ENCODE measurements at places on chromosomes 6 and 20. TPM values are rescaled to one million over a fixed set of nuclear protein-coding genes. Genes with fewer than 3 reads are reported as not detected.

The KHDC1L gene
- total RNA-seq, result 1.2 TPM

The SYCP2L gene
- 5.7 TPM for total RNA-seq

The ISM1 gene
- 1.6 TPM for total RNA-seq

The FAM217A gene
- not detected for total RNA-seq

The PHF20 gene
- total RNA-seq, result 53.8 TPM

The GFRA4 gene
- total RNA-seq, result not detected

The TNFRSF6B gene
- not detected for total RNA-seq

The GNRH2 gene
- not detected for total RNA-seq

The RSPO3 gene
- total RNA-seq, result 36.7 TPM

The SNPH gene
- total RNA-seq, result 21.6 TPM

The GJA10 gene
- not detected for total RNA-seq

- DNase-seq, result no peak
Measured at GRCh38 chr20:51096582-51097267, 73.8 kb upstream of the KCNG1 start.

DNA sequence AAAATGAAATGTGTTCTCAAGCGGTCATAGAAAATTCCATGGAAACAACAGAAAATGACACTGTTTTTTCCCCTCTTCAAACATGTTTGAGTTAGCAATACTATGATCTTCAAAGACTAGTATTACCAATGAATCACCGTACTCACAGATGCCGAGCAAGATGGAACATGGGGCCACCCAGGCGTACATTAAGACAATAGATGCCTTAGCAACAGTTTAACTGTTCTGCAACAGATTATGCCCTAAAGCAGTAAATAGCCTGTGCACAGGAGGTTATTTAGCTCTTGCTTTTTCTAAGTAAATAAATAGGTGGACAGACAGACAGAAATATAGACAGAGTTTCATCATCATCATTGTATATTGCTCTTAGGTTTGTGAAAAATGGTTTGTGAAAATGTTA is 284.0 kb upstream of the DEFB112 start:
- no peak for DNase-seq

DNA sequence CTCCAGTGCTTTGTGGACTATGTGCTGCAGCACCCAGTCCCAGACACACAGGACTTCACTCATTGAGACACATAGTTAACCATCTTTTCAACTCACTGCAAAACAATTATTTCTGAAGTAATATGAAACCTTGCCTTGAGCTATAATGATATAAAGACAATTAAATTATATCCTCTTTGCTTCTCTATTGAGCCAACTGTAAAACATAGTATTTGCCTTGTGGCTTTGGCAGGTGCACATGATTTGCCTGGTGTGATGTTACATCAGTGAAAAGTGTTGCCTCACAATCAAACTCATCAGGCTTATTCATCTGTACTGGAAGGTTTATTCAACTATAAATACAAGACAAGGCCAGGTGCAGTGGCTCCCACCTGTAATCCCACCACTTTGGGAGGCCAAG is 80.6 kb downstream of the NCOA7 start:
- DNase-seq, result no peak

DNA sequence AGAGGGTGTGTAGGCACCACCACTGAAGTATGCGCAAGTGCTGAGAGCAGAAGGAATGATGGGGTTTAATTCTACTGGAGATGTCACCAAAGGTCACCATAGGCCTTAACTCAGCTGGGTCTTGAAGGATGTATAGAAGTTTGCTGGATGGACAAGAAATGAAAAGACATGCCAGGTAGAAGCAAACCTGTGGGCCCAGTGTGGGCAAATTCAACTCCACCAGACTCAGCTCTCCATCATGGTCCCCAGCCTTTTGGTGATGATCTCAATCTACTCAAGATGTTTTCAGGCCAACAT is 124.5 kb downstream of the SNX5 start:
- no peak for DNase-seq

DNA sequence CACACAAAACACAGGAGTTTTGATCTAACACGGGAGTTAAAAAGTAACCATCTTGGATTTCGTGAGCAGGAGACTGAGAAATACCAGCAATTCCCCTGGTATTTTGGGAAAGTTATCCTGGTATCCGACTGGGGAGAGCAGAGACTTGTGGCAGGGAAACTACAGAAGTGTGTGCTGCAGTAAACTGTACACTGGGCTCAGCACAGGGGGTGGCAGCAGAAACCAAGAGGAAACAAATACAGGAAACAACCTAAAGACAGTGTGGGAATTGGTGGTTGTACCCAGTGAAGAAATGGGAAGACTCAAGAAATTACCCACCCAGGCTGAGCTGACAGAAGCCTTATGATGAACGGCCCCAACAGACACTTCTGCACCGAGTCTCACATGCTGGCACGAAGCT is 109.8 kb downstream of the CHD6 start:
- DNase-seq, result no peak

DNA sequence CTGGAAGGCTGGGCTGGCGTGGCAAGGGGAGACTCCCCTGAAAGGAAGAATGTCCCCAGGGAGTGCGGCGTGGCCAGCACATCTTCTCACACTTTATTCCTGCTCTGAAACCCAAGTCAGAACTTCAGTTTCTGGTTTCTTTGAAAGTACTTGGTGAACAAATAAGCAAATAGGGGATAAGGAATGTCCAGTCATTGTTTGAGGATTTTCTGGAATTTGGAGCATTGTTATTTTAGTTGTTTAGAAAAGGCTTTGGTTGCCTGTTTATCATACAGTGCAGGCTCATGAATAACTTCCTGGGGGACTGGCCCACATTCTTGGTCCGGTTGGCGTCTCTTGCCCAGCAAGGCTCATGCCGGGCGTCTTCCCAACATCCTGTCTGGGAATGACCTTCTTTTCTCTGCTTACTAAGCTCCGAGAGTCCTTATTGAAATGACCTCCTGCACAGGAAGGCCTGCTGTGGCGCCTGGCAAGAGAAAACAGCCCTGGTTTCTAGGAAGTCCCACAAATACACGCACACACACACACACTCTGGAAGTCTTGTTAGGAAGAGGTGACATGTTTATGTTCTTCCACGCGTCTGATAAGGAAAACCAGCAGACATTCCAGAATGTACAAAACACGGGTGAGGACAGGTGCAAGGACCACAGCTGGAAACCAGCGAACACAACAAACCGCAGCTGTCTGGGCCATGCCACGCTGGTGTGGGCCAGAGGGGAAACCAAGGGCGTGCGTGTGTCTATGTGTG is 71.9 kb downstream of the TMEM170B start:
- DNase-seq, result no peak

DNA sequence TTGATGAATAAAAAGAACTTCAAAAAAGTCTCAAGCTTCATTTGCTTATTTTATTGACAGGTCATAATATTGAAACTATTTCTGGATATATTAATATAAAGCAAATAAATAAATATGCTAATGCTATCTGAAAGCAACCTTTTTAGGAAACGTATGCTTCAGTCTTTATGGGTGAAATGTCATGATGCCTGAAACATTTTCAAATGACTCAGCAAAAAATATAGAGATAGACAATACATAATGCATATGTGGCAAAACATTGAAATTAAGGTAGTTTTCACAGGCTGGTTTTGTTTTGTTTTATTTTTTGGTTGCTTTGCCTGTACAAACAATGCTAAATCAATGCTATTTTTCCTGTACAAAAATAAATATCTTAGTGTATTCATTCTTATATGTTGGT is 194.4 kb upstream of the PLCB4 start:
- no peak for DNase-seq

DNA sequence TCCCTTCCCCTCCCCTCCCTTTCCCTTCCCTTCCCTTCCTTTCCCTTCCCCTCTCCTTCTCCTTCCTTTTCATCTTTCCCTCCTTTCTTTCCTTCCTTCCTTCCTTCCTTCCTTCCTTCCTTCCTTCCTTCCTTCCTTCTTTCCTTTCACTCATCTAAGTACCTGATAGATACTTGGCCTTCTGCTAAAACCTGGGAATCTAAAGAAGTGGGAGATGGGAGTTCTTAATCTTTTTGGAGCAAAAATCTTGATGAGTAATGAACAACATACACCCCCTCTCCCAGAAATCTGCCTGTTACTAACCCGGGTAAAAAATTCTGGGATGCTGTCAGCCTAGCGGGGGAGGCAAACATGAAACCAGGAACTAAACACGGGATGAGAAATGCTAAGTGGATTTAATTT is 100.7 kb downstream of the VEGFA start:
- DNase-seq, result no peak

- DNase-seq, result no peak
Measured at GRCh38 chr6:7668936-7669335, 57.0 kb upstream of the BMP6 start.

DNA sequence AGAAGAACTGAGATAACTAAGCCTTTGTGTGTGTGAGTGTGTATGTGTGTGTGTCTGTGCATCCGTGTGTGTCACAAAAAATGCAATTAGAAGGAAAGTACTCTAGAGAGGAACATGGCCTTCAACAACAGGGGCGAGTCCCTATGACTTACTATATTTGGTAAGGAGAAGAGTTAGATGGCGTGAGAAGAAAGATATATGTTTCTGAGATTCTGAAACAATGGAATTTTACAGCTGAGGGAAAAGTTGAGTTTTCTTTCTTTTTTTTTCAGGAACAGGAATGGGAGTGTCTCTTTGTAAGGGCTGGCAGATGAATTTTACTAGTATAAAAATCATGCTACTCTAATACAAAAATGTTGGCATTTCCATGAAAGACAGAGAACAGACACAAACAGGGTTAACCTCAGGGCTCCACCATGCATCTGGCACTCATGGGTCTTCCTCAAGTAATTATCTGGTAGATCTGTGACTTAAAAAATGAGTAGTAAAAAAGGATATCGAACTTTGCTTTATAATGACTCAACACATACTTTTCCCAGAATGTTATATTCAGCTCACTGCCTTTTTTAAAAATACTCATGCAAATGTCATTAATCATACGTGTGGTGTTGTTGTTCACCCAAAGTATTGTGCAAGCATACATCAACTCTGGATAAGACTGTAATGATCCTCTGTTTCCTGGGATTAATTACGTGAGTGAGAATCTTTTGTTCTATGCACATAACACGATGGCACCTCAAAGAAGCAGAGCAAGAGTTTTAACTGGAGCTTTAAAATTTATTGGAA is 12.8 kb upstream of the SASH1 start:
- DNase-seq, result no peak

- peak; percentile 18 for DNase-seq
Measured at GRCh38 chr6:53492860-53493634, 51.9 kb downstream of the GCLC start.

- DNase-seq, result no peak
Measured at GRCh38 chr6:155968921-155969320, 513.3 kb upstream of the NOX3 start.

GRCh38 chr20:33687370-33687915 is 1.3 kb upstream of the E2F1 start:
- no peak for DNase-seq

- DNase-seq, result no peak
Measured at GRCh38 chr6:139117734-139118133, 17.1 kb upstream of the HECA start.

DNA sequence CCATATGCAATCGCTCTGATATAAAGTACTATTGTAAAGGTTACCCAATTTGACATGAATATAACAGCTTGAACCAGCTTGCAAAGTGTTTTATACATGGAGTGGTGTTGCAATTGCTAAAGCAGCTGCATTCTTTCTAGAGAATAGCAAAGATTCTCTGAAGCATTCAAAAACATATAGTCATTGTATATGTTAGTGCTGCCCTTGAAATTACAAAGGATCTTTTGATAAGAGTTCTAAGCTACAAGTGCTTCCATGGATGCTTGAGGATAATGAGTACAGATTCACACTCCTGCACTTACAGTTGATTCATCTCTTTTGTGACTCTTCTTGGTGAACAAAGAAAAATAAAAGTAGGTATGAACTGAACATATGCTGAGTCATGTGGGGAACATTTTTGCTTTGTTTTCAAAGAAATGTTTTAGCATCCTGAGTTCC is 175.7 kb downstream of the ALDH8A1 start:
- DNase-seq, result no peak

DNA sequence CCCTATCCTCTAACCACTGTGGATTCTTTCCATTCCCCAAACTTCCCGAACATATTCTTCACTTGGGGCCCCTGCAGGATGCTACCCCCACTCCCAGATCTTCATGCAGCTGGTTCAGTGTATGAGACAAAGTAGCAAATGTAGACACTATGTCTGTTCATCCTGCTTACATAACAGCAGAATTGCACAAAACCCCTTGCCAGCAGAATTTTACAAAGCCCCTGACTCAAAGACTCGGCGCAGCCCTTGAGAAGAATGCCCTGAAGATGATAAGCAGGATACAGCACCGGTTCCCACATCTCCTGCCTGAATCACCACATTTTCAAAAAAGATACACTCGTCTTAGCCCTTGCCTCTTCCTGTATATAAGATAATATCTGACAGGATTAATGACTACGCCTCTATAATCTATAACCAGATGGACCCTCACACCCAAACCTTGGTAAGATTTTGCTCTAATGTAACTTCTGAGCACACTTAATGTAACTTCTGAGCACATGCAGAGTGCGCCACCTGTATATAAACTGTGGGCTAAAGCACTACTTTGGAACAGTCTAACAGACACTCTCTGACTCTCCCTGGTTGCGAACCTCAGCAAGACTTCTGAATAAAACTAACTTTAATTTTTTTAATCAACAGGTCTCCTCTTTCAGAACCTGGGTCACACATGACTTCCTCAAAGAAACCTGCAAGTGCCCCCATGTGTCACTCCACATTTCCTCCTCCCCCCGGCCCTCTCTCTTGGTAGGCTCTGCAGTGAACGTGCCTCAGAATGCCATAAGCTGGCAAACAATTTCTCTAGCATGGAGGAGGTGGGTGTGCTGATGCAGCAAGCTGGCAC is 28.7 kb downstream of the RALGAPA2 start:
- DNase-seq, result no peak

DNA sequence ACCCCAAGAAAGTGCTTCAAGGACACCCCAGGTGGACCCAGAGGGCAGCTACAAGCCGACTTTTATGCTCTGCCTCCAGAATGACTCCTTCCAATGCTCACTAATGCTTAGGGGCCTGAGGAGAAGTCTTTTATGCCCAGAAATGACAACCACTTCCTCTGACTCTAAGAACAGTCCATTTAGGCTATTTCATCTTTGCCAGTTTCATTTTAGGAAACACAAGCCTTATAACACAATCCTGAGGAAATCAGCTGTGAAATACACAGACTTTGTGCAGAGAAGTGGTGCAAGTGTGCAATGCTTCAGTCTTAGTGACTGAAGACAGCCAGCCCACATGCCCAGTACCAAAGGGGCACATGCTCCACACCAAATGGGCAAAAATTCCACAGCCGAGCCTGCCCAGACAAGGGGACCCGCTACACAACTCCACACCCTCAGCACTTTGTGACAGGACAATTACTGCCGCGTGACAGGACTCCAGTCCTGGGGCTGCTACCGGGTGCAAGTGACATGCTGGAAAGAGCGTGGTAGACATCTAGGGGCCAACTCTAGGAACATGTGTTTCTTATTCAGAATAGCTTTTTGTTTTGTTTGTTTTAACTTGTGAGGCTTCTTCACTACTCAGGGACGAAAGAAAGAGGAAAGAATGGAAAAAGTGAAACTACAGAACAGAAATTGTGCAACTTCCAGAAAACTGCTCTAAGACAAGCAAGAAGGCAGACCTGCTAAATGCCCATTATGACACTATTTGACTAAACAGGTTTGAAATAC is 28.2 kb upstream of the PLAGL1 start:
- no peak for DNase-seq

GRCh38 chr6:164663634-164664033 is 645.8 kb downstream of the C6orf118 start:
- DNase-seq, result no peak

All from frontal cortex (tissue), 4 donors.